ENCODE measurements at places on chromosomes 5 and 9. TPM values are rescaled to one million over a fixed set of nuclear protein-coding genes. Genes with fewer than 3 reads are reported as not detected.

GRCh38 chr9:95463148-95464060 lies 53.4 kb downstream of the PTCH1 start:
- no peak for DNase-seq

DNA sequence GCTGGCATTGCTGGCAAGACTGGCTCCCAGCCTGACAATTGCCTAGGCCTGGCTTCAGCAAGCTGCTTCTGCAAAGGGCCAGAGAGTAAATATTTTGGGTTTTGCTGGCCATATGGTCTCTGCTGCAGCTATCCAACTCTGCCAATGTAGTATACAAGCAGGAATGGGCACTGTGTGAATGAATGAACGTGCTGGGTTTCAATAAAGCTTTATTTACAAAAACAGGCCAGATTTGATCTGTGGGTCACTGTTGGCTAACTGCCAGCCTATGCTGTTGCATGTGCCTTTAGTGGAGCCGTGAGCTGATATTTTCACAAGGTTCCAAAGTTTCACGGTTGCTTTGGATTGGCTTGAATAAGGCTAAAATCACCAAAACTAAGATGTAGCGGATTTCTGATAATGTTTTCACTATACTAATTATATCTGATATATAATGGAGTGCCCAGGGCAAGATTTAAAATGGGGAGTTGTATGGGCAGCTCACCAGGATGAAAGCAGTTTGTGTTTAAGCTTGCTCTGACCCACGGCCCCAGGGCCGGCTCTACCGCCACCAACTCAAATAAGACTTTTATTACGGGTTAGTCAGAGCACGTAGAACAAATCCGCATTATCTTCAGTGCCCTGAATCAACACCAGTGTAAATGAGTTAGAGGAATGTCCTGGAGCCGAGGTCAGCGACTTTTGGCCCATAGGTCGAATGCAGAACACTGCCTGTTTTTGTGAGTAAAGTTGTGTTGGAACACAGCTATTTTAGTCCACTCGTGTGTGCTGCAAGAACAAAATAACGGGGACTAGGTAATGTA lies 98.6 kb upstream of the DAP start:
- no peak for DNase-seq

DNA sequence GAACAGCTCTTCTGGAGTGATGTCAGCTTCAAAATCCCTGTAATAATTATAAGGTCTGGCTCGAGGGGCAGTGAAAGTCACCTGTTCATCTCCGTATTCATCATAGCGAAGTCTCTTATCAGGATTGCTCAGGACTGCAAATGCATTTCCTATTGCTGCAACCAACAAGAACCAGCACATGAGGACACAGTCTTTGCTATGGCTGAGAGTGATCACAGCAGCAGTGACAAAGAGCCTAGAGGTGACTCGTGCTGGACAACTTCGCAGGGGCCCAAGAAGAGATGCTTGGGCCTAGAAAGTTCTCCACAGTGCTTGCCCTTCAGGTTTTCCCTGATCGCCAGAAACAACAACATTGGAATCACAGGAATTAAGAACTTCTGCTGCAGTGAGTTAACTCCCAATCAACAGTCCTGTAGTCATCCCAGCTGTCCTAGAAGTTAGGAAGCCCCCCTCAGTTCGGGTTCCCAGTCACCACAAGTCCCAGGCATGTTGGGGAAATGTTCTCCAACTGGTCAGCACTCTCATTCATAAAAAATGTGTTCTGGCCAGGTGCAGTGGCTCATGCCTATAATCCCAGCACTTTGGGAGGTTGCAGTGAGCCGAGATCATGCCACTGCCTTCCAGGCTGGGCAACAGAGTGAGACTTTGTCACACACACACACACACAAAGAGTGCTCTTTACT lies 13.0 kb downstream of the DNAJC18 start:
- DNase-seq: no peak

DNA sequence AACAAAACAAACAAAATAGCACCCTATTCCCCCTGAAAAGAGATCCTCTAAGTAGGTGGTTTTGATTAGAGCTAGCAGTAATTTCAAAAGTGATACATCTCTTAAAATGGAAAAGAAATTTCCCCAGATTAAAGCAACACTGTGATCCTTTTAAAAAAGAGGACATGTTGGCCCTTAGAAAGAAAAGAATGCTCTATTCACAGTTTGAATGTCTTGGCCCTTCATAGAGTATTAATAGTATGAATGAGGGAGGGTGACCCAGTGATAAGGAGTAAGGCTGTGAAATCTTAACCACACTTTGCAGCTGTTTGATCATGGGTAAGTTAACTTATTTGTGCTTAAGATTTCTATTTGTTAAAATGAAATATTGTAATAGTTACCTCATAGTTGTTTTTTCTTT lies 467.7 kb upstream of the MEF2C start:
- no peak for DNase-seq

SPATA31C1 gene
- not detected for total RNA-seq

- DNase-seq: no peak
Observed at GRCh38 chr5:107665036-107665570, 5.6 kb downstream of the EFNA5 start.

DNA sequence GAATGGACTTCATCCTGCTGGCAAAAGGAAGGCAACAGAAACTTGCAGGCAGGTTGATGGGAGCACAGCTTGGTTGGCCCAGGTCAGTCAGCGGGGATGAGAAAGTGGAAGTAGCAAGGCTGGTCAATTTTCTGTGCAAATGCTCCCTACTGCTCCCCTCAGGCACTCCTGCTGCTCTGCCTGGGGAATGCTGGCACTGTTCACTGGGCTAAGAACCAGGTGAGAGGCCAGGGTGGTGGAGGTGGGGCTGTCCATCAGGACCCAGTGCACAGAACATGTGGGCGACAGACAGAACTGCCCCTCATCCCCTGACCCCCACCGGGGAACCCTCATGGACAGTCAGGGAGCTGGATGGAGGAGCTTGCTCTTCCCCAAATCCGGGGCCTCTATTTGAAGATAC lies 593.1 kb downstream of the IRX1 start:
- no peak for DNase-seq

DNA sequence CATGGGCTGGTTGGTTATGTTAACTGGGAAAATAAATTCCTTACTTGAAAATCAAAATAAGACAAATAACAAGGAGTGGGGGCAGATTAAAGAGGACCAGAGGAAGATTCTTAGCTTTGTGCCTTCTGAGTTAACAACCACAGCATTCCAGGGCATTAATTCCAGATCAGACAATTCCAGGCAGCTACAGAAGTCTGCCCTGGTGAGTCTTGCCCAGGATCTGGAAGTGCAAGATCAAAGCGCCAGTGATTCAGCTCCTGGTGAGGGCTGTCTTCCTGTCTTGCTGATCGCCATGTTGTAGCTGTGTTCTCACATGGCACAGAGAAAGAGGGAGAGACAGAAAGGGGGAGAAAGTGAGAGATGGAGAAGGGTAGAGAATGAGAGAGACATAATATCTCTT lies 65.6 kb downstream of the ANXA2R start:
- DNase-seq: no peak

DNA sequence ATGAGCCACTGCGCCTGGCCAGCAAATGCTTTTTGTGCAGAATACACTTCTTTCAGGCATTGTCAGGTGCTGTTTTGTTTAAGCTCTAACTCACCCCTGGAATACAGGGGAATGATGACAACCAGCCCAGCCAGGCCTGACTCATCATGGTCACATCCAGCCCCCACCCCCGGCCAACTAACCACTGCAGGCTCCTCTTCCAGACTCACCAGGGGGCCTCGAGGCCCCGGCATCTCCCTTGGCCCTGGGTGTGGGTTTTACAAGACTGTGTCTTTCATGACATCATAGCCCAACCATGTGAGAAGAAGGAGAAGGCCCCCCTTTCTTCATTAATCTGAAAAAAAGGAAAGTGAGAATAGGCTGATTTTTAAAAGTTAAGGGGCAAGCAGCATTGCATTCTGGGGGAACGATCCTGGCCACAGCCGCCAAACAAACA lies 35.5 kb downstream of the OLFML2A start:
- DNase-seq: peak; percentile 65

EDIL3 gene
- 14.4 TPM for total RNA-seq

DNA sequence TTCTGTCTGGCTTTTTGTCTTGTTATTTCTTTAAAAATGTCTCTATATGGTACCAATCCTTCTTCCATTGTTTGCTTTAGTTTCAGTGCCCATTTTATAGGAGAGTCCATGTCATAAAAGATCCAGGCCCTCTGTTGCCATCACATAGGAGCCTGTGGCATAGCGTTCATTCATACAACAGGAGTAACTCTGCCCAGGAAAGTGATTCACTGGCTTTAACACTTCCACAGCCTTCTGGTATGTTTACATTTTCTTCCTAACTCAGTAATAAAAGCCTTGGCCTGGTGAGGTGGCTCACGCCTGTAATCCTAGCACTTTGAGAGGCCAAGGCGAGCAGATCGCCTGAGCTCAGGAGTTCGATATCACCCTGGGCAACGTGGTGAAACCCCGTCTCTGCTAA lies 519.3 kb upstream of the PTGER4 start:
- DNase-seq: no peak

MYORG gene
- total RNA-seq: 5.3 TPM

PCDHGA4 gene
- 8.4 TPM for total RNA-seq

DNA sequence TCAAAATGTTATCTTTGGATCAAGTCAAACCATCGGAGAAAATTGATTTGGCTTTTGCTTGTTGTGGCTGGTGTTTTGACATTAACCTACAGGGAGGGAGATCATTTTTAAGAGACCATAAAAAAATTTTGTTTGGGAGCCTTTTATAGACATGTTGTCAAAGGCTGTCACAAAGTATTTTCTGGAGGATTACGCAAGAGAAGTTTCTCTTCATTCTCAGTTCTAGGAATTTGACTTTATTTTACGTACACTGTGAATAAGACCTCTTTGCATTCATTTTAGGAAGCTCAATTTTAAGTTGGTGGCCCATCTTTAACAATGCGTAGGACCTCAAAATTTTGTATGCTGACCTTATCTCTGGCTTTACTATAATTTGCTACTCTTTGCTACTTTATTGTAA lies 50.2 kb upstream of the SLC44A1 start:
- DNase-seq: no peak

GRCh38 chr9:109254317-109254716 lies 66.5 kb downstream of the EPB41L4B start:
- no peak for DNase-seq

All from left ventricle myocardium superior (tissue), 1 donor.